SW 1271 (cell line): ENCODE measurements at places on chromosomes 12 and 14.

- DNase-seq: no peak
These were observed 216.0 kb downstream of the AKAP6 start for GRCh38 chr14:32545095-32545494.

DNA sequence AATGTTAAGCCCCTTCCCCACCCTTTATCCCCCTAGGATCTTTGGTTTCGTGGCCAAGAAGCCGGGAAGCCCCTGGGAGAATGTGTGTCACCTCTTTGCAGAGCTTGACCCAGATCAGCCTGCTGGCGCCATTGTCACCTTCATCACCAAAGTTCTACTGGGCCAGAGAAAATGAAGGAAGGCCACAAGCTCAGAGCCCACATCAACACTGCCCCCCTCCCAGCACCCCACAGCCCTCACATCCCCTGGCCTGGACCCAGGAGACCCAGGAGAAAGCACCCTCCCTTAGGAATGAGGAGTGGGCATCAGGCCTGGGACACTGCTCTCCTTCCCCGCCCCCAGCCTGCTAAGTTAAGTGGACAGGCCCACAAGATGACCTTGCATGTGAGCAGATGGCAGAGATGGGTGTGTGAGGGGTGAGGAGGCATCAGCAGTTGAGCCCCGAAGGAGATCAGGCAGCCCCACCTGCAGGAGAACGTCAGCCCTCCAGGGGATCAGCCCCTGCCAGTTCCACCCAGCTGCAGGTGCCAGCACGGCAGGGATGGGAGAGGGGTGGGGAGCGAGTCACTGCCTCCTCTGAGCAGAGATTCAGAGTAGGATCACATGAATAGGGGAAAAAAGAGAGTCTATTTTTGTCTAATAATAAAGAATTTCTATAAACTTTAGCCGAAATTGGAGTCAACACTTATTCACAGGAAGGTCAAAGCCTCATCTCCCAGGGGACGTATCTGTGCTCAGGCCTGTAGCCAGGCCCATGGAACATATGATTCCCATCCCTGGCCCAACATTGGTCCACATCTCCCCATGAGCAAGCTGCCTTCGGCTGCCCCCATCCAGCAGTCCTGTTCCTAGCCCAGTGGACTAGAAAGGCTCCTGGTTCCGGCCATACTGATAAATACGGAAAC, 14.1 kb downstream of the TNS2 start:
- no peak for DNase-seq

GRCh38 chr14:59451849-59452248, 13.3 kb downstream of the GPR135 start:
- no peak for DNase-seq

GRCh38 chr14:32013083-32013482, 64.0 kb upstream of the ARHGAP5 start:
- no peak for DNase-seq

DNA sequence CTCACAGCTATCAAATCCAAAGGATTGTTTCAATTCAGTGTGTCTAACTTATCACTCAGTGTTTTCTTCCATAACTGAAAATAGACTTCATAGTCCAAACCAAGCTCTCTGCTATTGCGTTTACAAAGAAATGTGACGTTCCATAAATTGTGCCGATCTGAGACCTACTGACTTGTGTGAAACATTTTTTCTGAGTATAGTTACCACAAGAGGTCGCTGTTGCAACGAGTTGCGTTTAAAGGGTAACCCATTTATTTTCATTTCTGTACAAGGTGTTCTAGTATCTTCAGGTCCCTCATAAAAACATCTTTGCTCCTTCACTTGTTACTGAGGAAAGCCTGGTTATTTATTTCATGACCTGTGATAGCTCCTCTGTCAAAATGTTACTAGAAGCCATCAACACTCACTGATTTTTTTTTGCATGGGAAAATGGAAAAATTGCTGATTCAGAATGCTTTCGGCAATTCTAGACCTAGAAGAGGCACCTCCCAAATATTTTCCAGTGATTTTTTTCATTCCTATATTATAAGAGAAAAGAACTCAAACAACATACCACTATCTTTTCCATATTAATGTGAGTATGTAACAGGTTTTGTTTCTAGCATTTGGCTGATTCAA, 60.9 kb upstream of the OR4E1 start:
- no peak for DNase-seq

GRCh38 chr12:109112720-109113465, 3.5 kb upstream of the ACACB start:
- DNase-seq: no peak

GRCh38 chr12:12745576-12746211, 28.5 kb downstream of the CDKN1B start:
- no peak for DNase-seq

DNA sequence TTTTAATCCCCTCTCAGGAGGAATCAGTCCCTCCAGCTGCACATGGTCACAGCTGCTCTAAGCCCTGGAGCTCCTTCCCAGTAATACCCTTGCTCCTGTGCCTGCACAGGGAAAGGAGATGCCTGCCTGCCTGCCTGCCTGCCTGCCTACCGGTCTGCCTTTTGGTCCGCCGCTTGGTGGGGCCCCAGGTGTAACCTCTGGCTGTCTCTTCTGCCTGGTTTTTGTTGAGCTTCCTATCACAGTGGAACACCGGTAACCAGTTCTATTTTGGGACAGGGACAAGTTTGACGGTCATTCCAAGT, 99.8 kb downstream of the DAD1 start:
- DNase-seq: no peak

GRCh38 chr12:65784289-65785015, 39.8 kb upstream of the HMGA2 start:
- no peak for DNase-seq

DNA sequence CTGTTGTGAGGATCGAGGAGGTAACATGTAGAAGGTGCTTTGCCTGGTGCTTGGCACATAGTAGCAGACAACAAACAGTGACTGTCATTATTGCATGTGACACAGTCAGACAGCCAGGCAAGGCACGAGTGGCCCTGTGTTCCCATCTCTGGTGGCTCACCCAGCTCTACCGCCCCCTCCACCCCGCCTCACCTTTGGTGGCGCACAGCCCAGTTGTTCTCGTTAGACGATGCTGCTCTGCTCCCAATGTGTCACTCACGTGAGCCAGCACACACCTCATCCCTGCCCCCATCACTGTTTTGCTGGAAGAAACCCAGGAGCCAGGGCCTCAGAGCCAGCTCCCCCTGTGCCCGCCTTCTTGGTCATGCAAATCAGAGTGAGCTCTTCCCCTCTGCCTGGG, 113.3 kb downstream of the CALM1 start:
- DNase-seq: no peak

DNA sequence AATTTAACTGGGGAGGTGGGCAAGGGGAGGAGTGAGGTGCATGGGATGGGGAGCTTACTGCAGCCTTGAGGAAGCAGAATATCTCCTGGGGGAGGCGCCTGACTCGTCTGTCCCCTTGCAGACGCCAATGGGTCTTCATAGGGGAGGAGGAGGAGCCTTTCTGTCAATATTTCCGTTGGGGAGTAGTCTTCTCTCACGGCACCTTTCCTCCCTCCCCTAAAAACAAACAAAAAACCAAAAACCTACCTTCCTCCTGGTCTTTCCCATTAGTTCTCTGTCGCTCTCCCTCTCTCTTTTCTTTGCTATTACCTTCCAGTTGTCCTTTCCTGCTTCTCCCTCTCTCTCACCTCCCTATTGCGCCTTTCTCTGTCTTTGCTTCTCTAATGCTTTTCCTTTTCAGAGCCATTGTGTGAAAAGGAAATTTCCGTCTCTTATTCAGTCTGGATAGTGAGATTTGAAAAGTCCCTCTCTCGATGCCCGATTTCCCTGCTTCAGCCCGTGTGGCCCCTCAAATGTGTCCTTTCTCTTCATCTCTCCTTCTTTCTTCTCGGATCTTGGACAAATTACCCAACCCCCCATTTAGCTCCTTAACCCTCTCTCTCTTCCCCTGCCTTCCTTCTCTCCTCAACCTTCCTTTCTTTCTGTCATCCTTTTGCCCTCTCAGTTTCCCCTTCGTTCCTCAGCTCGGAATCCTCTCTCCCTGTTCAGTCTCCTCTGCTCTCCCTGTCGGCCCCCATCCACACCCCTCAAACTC, 5.9 kb downstream of the GPR84 start:
- DNase-seq: no peak

GRCh38 chr12:103244596-103244995, 251.2 kb downstream of the C12orf42 start:
- DNase-seq: no peak

- DNase-seq: no peak
These were observed 48.4 kb downstream of the B4GALNT3 start for GRCh38 chr12:508145-508544.

DNA sequence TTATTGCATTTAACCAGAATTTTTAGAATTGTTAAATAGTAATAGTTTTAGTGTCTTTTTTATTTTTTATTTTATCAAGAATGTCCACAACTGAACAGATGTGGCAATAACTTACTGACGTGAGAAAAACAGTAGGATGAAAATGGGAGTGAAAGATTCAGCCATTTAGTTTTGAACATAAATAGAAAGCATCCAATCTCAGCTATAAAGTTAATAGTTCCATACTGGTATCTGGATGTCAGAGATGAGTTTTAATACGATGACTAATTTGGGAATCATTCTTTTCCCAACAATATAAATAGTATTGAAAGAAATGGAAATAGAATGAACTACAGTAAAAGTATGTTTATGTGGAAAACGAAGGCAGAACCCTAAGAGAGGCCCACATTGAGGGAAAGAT, 159.4 kb downstream of the EPS8 start:
- DNase-seq: peak; percentile 15

GRCh38 chr14:56099081-56099797, 19.0 kb upstream of the PELI2 start:
- DNase-seq: no peak

GRCh38 chr12:92769124-92769901, 66.5 kb downstream of the PLEKHG7 start:
- DNase-seq: no peak

DNA sequence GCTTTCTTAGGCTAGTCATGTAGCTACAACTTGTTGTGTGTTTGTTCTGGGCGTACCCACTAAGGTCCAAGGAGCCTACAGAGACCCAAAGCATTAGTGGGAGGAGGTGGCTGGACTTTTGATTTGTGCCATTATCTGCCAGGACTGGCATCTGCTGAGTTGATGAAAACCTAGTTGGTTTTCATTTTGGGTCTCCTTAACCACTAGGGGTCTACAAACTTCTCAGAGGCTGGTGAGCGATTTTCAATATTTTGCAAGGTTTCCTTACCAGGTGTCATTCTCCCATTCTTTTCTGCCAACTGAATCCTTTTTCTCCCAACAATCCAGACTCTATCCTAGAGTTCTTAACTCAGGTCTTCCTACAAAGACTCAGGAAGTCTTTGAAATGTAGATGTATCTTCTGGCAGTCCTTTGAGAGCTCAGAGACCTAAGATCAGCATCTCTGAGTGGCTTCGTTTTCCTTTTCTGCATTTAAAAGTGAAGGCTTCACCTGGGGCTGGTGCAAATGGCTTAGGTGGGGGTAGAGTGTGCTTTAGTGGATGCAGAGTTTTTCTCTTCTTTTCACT, 150.0 kb upstream of the RMST start:
- DNase-seq: no peak

- no peak for DNase-seq
These were observed 14.6 kb upstream of the EIF5 start for GRCh38 chr14:103319422-103319821.

GRCh38 chr14:104135904-104136471, 2.4 kb upstream of the KIF26A start:
- DNase-seq: no peak

DNA sequence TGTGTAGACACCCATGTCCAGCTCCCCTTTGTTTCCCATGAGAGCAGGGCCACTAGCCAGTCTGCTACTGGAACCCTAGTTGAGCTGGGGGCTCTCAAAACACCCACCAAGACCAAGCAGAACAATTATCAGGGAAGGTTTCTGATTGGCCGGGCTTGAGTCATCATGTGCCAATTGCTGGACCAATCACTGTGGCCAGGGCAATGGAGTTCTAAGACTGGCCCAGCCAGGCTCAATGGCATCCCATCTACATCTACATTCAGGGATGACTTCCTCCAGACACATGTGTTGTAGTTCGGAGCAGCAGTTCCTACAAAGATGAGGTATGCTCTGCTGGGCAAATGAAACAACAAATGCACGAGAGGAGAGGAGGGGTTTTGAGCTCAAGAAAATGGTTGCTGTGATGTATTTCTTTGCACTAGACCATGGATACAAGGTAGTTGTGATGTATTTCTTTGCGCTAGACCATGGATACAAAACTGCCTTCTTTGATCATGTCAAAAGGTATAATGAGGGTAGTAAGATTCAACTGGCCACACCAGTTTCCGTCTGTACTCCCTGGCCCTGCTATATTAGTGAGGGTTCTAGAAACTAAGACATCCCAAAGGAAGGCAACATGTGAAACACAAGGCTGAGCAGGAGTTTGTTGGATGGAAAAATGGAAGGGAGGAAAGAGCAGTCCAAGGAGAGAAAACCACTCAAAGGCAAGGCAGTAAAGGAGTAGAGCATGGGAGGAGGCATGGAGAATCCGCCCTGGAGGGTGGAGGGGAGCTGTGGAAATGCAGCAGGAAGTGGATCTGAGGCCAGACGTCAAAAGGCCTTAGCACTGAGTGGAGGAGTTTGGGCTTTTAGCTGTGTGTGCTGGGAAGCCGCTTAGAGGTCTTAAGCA, 8.9 kb upstream of the WSCD2 start:
- no peak for DNase-seq

DNA sequence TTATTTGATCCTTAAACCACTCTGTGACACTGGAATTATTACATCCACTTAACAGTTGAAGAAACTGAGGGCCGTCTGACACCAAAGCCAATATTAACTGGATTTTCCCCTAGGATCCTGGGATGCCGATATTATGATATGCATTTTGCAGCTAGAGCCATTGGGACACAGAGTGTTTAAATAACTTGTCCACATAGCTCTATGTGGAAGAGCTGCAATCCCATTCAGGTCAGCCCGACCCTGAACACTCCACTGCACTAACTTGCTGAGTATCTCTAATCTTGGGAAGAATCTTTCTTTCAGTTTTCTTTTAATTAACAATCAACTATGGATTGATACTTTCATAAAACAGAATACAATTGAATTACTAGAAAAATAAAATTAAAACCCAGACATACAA, 37.9 kb downstream of the RMST start:
- no peak for DNase-seq

- DNase-seq: no peak
These were observed 293.7 kb upstream of the CLEC14A start for GRCh38 chr14:38549564-38549963.

DNA sequence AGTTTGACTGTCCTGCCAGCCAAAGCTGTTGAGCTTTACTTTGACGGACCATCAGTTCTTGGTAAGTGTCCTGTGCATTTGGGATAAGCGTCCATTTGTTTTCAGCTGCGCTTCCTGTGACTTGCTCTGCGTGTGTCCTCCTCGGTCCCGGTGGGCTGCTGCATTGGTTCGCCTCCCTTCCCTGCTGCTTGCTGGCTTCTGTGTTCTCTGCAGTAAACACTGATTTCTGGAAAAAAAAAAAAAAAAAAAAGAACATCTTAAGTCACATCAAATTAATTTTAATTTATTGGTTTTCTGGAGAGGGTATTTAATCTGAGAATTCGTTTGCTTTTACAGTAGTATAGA, 264.1 kb downstream of the SEC23A start:
- DNase-seq: no peak

- DNase-seq: no peak
These were observed 23.5 kb upstream of the SEL1L start for GRCh38 chr14:81557146-81557545.

- peak; percentile 50 for DNase-seq
These were observed 118.3 kb downstream of the MGAT4C start for GRCh38 chr12:86137936-86138335.

GRCh38 chr12:40170593-40170992, 54.2 kb upstream of the LRRK2 start:
- DNase-seq: no peak

GRCh38 chr12:18828483-18828882, 90.6 kb downstream of the CAPZA3 start:
- no peak for DNase-seq
